ENCODE measurements at places on chromosomes 5 and 9. TPM values are rescaled to one million over a fixed set of nuclear protein-coding genes. Genes with fewer than 3 reads are reported as not detected.

DNA sequence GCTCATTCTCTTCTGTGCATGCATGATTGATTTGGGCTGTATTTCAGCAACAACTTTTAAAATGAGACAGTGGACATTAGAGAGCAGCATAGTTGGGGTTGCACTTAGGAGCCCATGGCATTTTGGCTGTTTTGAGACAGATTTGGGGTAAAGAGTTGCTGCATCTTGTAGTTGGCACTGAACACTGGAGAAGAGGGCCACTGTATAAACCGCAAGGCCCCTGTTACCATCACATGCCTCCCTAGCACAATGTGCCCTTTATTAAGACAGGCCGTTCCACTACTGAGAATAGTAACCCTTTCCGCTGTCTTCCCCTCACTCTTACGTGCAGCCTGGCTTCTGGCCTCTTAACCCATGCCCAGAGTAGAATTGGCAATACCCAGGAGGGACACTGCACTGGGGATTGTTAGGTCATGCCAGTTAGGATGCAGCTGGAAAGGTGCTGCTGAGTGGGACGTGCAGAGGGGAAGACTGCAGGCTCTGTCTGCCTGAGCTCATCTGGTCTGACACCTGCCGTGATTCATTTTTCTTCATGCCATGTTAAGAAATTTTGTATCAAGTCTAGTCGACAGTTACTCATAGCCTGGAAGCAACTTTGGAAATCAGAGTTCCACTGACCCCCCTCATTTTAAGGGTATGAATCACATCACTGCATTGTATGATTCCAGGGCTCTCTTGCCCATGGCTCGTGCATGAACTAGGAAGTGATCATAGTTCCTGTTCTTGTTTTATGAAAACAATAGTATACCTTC, 146.9 kb upstream of the DMRT1 start:
- no peaks in the 10 kb centered on the region for H3K27me3 ChIP-seq
- DNase-seq: peak; percentile 95
- H3K4me1 ChIP-seq: peaks cover 70% of the 10 kb centered on the region

- no peak overlapping the region for H3K4me3 ChIP-seq
- no peak for DNase-seq
- no peaks in the 10 kb centered on the region for H3K27me3 ChIP-seq
- peaks cover 29% of the 10 kb centered on the region for H3K4me1 ChIP-seq
These were observed 13.6 kb downstream of the CSF2 start for GRCh38 chr5:132087176-132087575.

DNA sequence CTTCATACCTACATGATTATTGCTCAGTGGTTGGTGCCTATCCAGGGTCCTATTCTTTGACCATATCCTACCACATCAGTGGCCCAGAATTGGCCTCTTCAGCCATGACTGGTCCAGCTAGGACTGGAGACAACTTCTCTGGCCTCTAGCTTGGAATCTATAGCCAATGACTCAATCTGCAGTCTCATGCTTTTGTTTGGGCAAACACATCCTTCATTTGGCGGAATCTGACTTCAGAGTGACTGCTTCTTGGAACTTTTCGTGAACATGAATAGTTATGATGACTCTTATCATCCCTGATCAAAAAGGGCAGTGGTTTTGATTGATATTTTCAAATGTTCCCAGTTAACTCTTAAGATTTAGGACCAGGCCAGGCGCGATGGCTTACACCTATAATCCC, 134.1 kb downstream of the PAPPA start:
- no peak overlapping the region for H3K4me3 ChIP-seq
- DNase-seq: peak; percentile 87
- no peaks in the 10 kb centered on the region for H3K27me3 ChIP-seq
- H3K27ac ChIP-seq: peak overlapping the region; percentile 73
- peaks cover 3% of the 10 kb centered on the region for H3K36me3 ChIP-seq

GRCh38 chr5:133261993-133262392, 210.2 kb downstream of the HSPA4 start:
- H3K4me3 ChIP-seq: no peak overlapping the region
- DNase-seq: no peak
- H3K36me3 ChIP-seq: no peaks in the 10 kb centered on the region
- no peaks in the 10 kb centered on the region for H3K4me1 ChIP-seq
- peaks cover 6% of the 10 kb centered on the region for H3K27me3 ChIP-seq
- no peak overlapping the region for H3K27ac ChIP-seq

DNA sequence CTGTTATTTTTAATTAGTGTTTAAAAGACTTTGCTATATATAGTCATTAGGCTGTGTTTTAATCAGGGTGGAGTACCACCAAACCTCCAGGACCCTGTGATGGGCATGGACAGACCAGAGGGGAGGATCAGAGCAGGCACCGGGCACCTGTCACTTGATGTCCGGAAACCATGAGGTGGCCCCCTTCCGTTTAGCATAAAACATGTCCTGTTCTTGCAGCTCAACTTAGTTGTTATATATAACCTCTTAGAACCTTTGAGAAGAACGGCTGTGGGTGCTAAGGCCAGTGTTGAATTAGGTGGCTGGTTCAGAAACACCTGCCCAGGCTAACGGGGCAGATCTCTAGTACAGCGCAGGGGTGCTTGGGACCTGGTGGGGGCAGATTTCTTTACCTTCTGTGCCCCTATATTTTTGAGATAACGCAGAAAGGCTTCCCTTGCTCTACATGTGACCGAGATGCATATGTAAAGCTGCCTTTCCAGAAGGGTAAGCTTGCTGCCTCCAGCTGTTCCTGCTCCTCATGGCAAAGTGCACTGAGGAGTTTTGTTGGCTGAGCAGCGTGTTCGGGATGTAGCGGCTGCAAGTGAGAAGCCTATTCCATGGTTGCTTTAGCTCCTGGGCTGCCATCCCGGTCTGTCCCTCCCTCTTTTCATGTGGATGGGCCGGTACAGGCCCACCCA, 255.5 kb downstream of the FANCC start:
- no peaks in the 10 kb centered on the region for H3K27me3 ChIP-seq
- DNase-seq: no peak
- no peak overlapping the region for H3K27ac ChIP-seq

GRCh38 chr9:18010492-18010891, 431.6 kb downstream of the SH3GL2 start:
- DNase-seq: no peak
- H3K4me3 ChIP-seq: no peak overlapping the region
- H3K27ac ChIP-seq: no peak overlapping the region
- no peaks in the 10 kb centered on the region for H3K4me1 ChIP-seq
- H3K27me3 ChIP-seq: 0 out of 2 replicates have a peak, but pooled peaks cover 21% of the 10 kb centered on the region
- H3K36me3 ChIP-seq: no peaks in the 10 kb centered on the region

GRCh38 chr5:11476866-11477265, 427.4 kb downstream of the CTNND2 start:
- DNase-seq: no peak
- H3K4me3 ChIP-seq: no peak overlapping the region
- no peaks in the 10 kb centered on the region for H3K36me3 ChIP-seq
- H3K4me1 ChIP-seq: no peaks in the 10 kb centered on the region
- no peak overlapping the region for H3K27ac ChIP-seq

- no peaks in the 10 kb centered on the region for H3K27me3 ChIP-seq
- H3K36me3 ChIP-seq: no peaks in the 10 kb centered on the region
- no peak overlapping the region for H3K4me3 ChIP-seq
- no peak overlapping the region for H3K27ac ChIP-seq
- DNase-seq: no peak
These were observed 126.1 kb upstream of the TBC1D2 start for GRCh38 chr9:98381311-98382103.

DNA sequence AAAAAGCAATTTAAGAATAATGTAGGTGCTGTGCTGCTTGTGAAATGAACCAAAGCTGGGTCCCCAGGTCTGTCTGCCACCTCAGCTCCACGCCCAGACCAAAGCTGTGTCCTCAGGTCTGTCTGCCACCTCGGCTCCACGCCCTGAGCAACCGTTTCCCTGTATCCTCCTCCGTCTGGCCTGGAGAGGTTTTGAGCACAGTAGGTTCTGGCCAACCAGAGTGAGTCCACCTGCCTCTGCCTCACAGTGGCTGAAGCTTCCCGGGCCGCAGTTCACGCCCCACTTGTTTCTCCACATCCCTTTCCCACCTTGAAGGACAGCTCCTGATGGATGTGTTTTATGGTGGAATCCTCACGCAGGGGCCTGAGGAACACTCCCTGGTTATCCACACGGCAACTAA, 120.5 kb downstream of the ADAMTS2 start:
- no peak for DNase-seq
- H3K4me1 ChIP-seq: no peaks in the 10 kb centered on the region
- H3K27ac ChIP-seq: no peak overlapping the region
- no peaks in the 10 kb centered on the region for H3K36me3 ChIP-seq
- H3K27me3 ChIP-seq: no peaks in the 10 kb centered on the region

GRCh38 chr5:134119720-134120119, 5.2 kb downstream of the TCF7 start:
- H3K27ac ChIP-seq: no peak overlapping the region

DNA sequence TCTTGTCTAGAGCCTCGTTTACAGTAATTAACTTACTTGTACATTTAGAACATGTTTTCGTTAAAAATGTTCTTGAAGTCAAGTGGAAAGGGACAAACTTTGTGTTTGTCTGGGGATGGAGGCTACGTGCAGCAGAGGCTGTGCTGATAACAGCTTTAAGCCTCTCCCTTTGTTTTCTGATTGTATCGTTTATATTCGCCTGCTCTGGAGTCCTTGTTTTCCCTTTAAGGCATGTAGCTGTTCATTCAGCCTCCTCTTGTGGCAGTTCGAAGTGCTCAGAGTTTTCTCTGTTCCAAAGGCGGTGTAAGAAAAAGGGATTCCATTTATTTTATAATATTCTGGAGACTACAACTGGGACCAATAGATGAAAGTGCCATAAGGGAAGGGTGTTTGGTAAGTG, 1.9 kb downstream of the SLC36A1 start:
- H3K4me3 ChIP-seq: peak overlapping the region; percentile 81
- no peak for DNase-seq
- H3K36me3 ChIP-seq: no peaks in the 10 kb centered on the region
- peaks cover 24% of the 10 kb centered on the region for H3K4me1 ChIP-seq
- no peaks in the 10 kb centered on the region for H3K27me3 ChIP-seq

DNA sequence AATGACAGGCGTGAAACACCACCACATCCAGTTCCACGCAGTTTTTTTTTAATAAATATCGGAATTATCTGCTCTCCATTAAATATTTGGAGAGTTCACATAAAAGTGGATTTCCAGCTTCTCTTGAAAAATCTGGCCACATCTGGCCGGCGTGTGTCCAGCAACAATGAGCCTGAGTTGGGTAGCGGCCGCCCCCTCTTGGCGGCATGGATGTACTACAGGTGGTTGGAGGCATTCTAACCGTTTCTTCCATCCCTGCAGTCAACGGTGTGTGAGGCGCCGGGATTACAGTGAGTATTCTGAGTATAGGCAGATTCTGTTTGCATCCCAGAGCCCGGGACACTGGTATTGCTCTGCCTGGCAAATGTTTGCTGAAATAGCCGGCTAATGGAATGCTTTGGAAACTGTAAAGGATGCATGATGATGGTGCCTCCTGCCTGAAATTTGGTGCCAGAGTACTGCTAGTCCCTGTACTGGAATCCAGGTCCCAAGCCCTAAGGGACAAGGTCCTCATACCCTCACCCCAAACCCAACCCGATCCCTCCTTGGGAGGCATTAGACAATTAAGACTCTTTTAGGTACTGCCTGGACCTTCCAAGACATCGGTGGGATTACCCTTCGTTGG, 13.6 kb upstream of the GM2A start:
- no peaks in the 10 kb centered on the region for H3K4me1 ChIP-seq
- H3K27ac ChIP-seq: no peak overlapping the region
- DNase-seq: peak; percentile 79
- H3K36me3 ChIP-seq: no peaks in the 10 kb centered on the region

DNA sequence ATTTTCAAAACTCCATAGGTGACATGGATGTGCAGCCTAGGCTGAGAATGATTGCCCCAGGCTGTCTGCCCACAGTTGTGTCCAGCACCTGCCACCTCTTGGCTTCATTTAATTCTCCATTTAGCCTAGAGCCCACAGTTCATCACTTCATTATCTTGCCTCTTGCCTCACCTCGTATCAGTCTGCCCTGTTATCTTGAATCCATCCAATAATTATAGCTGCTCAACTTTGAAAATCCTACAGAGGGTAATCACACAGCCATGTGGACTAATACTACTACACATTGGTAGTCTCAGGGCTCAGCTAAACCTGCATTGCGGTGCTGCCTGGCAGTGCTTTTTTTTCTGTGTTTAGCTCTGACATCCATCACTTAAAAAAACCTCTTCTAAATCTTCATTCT, 7.4 kb downstream of the UGCG start:
- no peak overlapping the region for H3K4me3 ChIP-seq
- H3K4me1 ChIP-seq: peaks cover 52% of the 10 kb centered on the region
- no peaks in the 10 kb centered on the region for H3K27me3 ChIP-seq

- no peaks in the 10 kb centered on the region for H3K36me3 ChIP-seq
- no peak overlapping the region for H3K4me3 ChIP-seq
- H3K27ac ChIP-seq: no peak overlapping the region
- H3K4me1 ChIP-seq: peaks cover 19% of the 10 kb centered on the region
- no peaks in the 10 kb centered on the region for H3K27me3 ChIP-seq
- DNase-seq: no peak
These were observed 20.3 kb downstream of the FNBP1 start for GRCh38 chr9:130022566-130023143.

- no peaks in the 10 kb centered on the region for H3K27me3 ChIP-seq
- H3K4me1 ChIP-seq: peaks cover 8% of the 10 kb centered on the region
- peak; percentile 56 for DNase-seq
- H3K4me3 ChIP-seq: no peak overlapping the region
These were observed 35.4 kb upstream of the C5orf47 start for GRCh38 chr5:173953528-173954090.

DNA sequence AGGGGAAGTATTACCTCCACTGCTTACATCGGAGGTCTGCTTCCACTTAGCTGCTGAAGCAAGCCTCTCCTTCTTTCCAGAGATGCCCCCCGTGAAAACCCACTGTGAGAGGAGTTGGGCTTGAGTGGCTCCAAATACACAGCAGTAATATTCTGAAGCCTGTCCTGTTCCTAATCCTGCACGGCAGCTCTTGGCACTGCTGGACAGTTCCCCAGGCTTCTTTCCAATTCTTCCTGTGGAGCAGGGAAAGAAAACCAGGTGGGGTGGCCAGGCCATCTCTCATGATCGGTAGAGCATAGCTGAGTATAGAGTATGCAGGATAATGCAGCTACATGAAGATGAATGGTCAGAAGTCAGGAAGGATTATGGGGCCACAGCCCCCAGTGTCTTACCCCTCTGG, 335.3 kb downstream of the MARCHF11 start:
- no peaks in the 10 kb centered on the region for H3K36me3 ChIP-seq
- H3K4me3 ChIP-seq: no peak overlapping the region
- no peak overlapping the region for H3K27ac ChIP-seq
- no peaks in the 10 kb centered on the region for H3K4me1 ChIP-seq

IL13 gene
- total RNA-seq: not detected

RAPGEF1 gene
- total RNA-seq: 21.1 TPM

FSTL4 gene
- total RNA-seq: not detected

MARCHF3 gene
- total RNA-seq: 4.8 TPM

GPR107 gene
- total RNA-seq: 22.9 TPM

THBS4 gene
- total RNA-seq: 0.43 TPM

HMHB1 gene
- not detected for total RNA-seq

CMYA5 gene
- total RNA-seq: 0.97 TPM

FSD1L gene
- 2.7 TPM for total RNA-seq

AMBP gene
- not detected for total RNA-seq

SPINK13 gene
- not detected for total RNA-seq

GHR gene
- total RNA-seq: 1.5 TPM

C9 gene
- total RNA-seq: not detected

Data from GM23248 (cell line).